ENCODE measurements at places on chromosomes 7 and 10. TPM values are rescaled to one million over a fixed set of nuclear protein-coding genes. Genes with fewer than 3 reads are reported as not detected.

GRCh38 chr10:48545462-48546145 is 59.3 kb downstream of the ARHGAP22 start:
- peak; percentile 87 for DNase-seq

GRCh38 chr7:55348502-55348901 is 16.6 kb upstream of the LANCL2 start:
- no peak for DNase-seq

GRCh38 chr7:155825336-155825735 is 13.1 kb upstream of the SHH start:
- DNase-seq: no peak

DNA sequence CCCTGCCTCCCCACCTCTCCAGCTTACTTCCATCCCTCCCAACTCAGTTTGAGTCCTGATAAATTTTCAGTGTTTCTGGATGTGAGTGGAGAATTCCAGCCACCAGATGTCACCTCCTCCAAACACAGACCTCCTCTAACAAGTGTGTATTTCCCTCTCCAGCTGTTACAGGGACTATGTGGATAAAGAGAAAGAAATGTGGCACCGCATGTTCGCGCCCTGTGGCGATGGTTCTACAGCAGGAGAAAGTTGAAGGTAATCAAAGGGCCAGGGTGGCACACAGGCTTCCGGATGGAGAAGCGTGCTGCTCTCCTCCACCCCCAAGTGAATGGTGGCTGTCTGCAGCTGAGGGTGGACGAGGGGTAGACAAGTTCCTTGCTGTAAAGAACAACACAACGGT is 14.7 kb downstream of the FKBP6 start:
- DNase-seq: no peak

- DNase-seq: no peak
Measured at GRCh38 chr10:49393757-49394156, 2.1 kb downstream of the DRGX start.

The PRLHR gene
- total RNA-seq: 23.1 TPM

The GTF2IRD2 gene
- total RNA-seq: 14.0 TPM

The FOXI2 gene
- 0.25 TPM for total RNA-seq

The CALHM1 gene
- not detected for total RNA-seq

The SAP25 gene
- 2.9 TPM for total RNA-seq

All from vagina (tissue), 2 donors.